Left lung (tissue), 14 donors: ENCODE measurements at places on chromosomes 7 and 10. TPM values are rescaled to one million over a fixed set of nuclear protein-coding genes. Genes with fewer than 3 reads are reported as not detected.

Gene STEAP4
- 93.0 TPM for total RNA-seq

Gene ANKRD61
- total RNA-seq: 0.26 TPM

- no peaks in the 10 kb centered on the region for H3K36me3 ChIP-seq
- H3K27ac ChIP-seq: no peak overlapping the region
- no peak overlapping the region for H3K4me3 ChIP-seq
- DNase-seq: peak; percentile 43
Measured at GRCh38 chr7:1700536-1701333, 30.7 kb downstream of the ELFN1 start.

DNA sequence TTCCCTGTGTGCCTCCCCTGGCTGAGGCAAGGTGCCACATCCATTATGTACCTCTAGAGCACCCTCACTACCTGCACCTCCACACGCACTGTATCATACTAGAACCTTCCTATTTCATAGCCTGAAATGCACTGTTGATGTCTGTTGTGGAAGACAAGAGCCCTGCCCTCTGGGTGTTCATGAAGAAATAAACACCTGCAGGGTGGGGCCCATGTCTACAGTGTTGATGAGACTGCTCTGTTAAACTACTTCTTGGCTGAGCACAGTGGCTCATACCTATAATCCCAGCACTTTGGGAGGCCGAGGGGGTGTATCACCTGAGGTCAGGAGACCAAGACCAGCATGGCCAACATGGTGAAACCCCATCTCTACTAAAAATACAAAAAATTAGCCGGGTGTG lies 14.0 kb downstream of the SORBS1 start:
- no peaks in the 10 kb centered on the region for H3K36me3 ChIP-seq
- H3K27ac ChIP-seq: no peak overlapping the region
- H3K27me3 ChIP-seq: no peaks in the 10 kb centered on the region
- H3K4me3 ChIP-seq: no peak overlapping the region
- no peak for DNase-seq

DNA sequence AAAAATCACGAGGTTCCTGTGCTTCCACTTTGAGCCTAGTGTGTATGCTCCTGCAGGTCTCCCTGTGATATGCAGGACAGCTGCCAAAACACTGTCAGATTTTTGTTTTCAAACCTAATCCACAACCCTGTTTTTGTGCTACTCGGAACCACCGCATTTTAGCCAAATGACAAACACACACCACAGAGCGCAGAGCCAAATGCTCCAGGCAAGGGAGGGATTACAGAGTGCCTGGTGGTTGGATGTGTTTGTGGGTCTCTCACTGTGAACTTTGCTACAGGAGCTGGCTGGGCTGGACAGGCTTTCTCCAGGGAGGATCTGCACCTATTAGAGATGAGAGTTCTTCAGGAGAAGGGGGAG lies 5.7 kb upstream of the RBM28 start:
- no peaks in the 10 kb centered on the region for H3K36me3 ChIP-seq
- peaks cover 26% of the 10 kb centered on the region for H3K27me3 ChIP-seq
- no peak overlapping the region for H3K4me3 ChIP-seq
- DNase-seq: no peak
- H3K27ac ChIP-seq: no peak overlapping the region
- peaks cover 18% of the 10 kb centered on the region for H3K4me1 ChIP-seq

DNA sequence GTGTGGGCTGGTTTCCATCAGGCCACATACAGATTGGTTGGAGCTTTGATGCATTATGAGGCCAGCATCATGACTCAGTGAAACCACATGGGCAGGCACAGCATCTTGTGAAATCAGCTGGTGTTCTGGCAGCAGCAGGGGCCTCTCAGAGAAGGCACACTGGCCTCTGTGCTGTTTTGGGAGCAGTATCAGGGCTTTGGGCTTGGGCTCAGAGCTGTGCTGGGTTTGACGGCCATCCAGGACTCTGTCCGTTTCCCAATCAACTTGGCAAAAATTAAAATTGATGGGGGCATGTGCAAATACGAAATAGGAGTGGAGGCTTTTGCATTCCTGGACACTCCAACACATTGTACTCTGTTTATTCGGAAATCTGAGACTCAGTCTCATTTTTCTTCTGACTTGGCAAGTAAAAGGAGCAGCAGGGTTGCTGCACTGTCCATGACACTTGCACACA lies 190.9 kb downstream of the BMPER start:
- H3K36me3 ChIP-seq: no peaks in the 10 kb centered on the region
- no peak overlapping the region for H3K4me3 ChIP-seq
- no peak overlapping the region for H3K27ac ChIP-seq
- peak; percentile 58 for DNase-seq
- H3K4me1 ChIP-seq: no peaks in the 10 kb centered on the region

DNA sequence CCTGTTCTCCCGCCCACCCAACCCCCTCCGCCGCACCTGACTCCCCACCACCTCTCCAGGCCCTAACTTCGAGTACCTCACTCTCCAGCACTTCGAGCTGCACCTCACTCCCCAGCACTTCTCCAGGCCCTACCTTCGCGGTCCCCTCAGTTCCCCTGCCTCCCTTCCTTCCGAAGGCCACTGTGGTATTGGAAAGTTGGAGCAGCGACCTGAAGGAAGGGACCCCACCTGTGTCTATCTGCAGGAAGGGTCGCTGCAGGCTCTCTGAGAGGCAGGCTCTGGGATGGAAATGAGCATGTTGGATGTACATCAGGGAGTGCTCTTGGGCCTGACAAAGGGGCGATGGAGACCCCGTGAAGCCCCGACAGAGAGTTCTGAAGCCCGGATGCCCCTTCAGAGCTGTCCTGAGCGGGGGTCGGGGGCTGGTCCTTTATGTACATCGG lies 122.2 kb downstream of the PRKAG2 start:
- H3K4me3 ChIP-seq: no peak overlapping the region
- DNase-seq: no peak
- H3K27me3 ChIP-seq: no peaks in the 10 kb centered on the region
- H3K27ac ChIP-seq: peak overlapping the region; percentile 77
